ENCODE measurements at places on chromosomes 3 and 15.

- no peak for DNase-seq
Observed at GRCh38 chr3:69591164-69591736, 148.0 kb upstream of the MITF start.

DNA sequence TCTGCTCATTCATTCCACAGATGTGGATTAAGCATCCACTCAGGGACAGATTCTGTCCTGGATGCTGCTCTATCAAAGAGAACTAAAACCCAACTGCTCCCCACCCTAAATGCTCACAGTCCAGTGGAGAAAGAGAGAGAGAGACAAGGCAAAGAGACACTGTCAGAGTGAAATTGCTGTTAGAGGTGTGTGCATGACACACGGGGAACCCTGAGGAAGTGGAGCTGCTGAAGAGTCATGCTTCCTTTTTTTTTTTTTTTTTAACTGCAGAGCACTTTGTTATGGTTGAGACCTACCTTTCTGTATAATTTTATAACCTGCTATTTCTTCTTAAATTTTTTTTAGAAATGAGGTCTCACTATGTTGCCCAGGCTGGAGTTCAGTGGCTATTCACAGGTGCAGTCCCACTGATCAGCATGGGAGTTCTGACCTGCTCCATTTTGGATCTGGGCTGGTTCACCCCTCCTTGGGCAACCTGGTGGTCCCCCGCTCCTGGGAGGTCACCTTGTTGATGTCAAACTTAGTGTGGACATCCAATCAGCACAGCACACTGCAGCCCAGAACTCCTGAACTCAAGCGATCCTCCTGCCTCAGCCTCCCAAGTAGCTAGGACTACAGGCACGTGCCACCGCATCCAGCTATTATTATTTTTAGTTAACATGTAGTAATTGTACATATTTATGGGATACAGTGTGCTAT, 18.2 kb upstream of the PSTPIP1 start:
- no peak for DNase-seq

DNA sequence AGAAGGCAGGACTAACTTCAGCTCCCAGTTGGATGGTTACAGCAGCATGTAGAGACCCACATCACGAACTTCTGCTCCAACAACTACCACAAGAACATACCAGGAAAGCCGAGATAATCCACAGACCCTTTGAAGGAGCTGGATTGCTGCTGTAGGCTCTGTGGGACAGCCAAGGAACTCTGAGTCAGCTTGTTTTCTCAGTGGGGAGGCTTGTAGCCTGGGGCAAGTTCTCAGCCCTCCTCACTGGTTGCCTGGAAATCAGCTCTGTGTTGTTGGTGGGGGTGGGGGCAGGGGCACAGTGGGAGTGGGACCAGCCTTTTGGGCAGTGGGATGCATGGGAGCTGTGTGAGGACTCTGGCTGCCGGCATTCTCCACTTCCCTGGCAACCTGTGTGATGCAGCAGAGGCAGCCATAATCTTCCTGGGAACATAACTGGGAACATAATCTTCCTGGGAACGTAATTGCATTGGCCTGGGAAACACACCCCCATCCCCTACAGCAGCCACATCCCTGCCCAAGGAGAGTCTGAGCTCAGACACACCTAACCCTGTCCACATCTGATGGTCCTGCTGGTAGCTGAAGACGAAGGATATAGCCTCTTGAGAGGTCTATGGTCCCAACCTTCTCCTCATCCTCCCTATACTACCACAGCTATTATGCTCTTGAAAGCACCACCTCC, 153.1 kb downstream of the PEAK1 start:
- DNase-seq: no peak

DNA sequence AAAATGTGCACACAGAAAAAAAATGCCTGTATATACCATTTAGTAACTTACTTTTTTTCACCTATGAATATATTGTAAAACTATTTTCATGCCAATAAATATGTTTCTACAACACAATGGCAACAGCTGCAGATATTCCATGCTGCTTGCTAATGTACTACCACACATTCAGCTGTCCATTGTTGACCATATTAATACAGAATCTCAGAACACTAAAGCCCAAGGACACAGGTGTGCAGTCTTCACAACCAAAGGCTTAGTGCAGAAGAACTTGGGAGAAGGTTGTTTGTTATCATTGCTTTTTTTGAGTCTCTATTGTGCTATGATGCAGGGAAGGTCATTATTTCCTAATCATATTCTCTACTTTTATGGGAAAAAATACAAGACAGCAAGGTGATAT, 79.6 kb downstream of the DIPK2A start:
- DNase-seq: no peak

DNA sequence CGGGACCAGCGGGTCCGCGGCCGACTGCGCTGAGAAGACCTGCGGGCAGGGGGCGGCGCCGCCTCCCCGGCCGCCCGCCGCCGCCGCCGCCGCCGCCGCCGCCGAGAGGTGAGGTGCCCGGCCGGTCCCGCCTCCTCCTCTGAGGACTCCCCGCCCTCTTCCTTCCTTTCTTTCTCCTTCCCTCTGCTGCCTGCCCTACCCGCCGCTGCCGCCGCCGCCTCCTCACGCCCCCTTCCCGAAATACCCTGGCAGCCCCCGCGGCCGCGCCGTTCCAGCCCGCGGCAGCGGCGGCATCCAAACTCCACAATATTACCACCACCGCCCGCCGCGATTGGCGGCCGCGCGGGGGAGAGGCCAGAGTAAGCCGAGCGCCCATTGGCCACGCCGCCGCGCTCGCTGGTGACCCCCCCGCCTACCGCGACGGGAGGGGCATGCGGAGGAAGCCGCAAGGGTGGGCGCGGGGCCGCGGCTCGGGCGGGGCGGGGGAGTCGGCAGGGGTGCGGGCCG, 61.8 kb upstream of the ANKRD28 start:
- DNase-seq: peak; percentile 78

DNA sequence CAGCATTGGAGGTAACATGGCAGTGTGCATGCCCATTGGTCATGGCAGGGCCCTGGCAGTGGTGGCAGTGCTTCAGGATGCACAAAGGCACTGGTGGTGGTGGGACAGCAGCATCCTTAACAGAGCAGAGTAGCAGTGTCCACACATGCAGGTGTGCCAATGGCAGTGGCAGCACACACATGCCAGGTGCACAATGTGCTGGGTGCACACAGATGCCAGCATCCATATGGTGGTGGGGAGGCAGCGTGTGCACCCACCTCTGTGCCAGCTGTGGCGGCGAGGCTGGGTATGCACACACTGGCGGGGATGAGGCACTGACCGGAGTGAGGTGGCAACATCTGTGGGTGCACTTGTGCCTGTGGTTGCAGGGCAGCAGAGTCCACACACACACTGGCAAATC, 150.6 kb downstream of the SI start:
- no peak for DNase-seq

DNA sequence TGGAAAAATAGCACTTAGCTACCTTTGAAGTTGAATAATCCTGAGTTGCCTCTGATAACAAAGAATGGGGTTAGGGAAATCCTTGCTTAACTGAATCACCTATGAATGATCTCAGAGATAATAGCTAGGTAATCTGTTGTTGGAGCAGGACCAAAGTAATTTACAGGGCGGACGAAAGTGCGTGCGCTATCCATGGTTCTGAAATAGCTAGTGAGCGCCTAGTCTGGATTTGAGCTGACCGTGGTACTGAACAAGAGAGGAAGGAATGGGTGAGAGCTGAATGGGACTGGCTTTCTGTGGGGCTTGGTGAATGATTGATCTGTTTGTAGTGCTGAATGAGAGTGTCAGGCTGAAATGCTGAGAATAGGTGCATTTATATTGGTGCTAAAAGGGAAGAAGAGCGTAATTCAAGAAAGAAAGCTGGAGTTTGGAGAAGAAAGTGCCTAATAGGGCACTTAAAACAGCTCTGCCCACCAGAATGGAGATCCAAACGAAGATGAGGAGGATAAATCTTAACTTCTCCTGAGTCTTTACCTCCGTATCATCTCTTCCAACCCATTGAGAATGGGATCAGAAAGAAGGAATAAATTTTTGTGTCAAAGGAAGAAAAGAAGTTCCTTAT, 10.1 kb downstream of the SCN10A start:
- DNase-seq: no peak

GRCh38 chr3:191775451-191776233, 314.7 kb downstream of the PYDC2 start:
- DNase-seq: no peak

- DNase-seq: peak; percentile 93
Observed at GRCh38 chr3:169668957-169669741, 5.6 kb upstream of the MECOM start.

DNA sequence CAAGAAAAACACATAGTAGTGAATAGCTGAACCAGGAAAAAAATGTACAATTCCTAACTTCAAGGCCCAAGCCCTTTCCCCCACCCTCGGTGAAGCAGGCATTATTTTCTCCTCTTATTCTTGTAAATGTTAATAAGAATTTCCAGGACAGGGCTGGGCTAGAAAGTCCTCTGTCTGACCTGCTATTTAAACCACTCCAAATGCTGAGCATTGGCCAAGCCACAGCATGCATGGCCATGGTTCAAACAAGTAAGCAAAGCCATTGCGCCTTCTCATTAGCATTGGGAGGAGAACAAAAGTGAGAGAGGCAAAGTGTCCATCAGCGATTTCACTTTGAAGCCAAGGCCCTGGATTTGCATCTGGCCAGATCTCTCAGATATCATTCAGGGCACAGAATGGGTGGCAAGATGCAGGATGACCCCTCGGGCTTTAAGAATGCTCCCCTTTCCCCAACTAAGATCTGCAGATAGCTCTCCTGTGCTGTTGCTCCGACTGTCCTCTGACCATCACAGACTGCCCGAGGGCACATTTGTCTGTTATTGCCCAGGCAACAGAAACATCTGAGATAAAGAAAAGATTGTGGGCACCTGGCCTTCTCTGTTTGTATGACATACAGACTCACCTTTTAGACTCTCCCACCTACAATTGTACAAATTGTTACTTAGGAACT, 46.3 kb downstream of the CEMIP start:
- DNase-seq: peak; percentile 47

DNA sequence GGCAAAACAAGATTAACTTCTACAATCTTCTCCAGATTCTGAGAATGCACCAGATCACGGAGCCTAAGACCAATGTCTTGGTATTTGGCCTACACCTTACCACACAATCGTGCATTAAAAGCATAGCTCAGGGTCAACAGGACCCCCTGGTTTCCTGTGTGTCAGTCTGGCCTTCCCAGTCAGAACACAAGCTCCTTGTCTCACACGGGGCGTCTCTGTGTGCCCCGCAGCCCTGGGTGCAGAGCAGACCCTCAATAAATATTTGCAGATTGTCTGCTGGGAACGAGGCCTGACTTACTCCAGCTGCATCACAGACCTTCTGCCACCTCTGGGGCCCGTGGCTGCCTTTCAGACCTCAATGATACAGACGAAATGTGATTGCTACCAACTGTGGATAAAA, 82.5 kb upstream of the CTNNB1 start:
- DNase-seq: no peak

- DNase-seq: no peak
Observed at GRCh38 chr3:39577541-39577940, 110.1 kb downstream of the MOBP start.

GRCh38 chr3:140995881-140996280, 54.2 kb downstream of the SLC25A36 start:
- no peak for DNase-seq

DNA sequence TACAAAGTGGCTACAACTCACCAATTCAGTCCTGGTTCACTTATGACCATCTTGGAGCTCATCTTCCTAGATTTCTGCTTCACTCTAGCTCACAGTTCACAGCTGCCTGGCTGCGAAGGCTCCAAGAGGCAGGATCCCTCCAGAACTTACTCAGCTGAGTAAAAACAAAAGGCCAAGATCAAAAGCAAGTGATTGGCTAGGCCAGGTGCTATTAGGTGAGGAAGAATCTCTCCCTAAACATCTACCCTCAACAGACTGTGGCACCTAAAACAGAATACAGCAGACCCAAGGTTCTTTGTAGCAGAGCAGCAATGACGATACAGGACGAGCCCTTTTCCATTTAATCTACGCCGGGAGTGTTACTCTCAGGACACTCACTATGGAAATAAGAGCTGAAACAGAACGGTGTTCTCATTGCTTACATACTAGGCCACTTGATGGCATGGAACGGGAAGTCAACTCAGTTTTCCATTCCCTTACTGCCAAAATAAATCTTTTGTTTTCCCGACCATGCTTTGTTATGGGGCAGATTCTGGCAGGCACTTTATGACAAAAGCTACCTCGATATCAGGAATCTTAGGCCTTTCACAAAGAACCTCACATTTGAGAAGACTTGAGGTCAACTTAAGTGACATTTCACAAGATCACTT, 901 bp downstream of the ICE2 start:
- DNase-seq: no peak

- no peak for DNase-seq
Observed at GRCh38 chr3:37546876-37547275, 314.8 kb upstream of the CTDSPL start.

DNA sequence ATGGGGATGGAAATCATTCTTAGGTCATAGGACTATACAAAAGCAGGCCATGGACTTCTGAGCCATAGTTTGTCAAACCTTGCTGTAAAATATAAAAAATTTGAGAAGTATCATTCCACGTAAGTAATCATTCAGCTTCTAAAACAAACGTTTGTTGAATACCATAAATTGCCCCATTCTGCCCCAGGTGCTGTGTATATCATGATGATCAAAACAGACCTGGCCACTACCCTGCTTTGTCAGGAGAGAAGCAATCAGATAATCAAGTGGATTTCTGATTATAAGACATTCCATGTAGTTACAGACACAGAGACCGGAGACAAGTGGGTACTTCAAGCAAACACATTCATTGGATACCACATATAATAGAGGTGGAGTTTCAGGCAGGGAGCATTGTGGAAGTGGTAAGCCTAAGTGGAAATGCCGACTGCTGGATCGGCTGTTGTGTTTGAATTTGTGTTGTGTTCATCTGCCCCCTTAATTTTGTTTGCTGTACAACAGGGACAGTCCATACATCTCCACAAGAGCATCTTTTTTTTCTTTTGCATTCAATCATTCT, 61.7 kb downstream of the TGFBR2 start:
- DNase-seq: no peak

GRCh38 chr3:9409981-9410854, 12.8 kb downstream of the SETD5 start:
- DNase-seq: no peak

DNA sequence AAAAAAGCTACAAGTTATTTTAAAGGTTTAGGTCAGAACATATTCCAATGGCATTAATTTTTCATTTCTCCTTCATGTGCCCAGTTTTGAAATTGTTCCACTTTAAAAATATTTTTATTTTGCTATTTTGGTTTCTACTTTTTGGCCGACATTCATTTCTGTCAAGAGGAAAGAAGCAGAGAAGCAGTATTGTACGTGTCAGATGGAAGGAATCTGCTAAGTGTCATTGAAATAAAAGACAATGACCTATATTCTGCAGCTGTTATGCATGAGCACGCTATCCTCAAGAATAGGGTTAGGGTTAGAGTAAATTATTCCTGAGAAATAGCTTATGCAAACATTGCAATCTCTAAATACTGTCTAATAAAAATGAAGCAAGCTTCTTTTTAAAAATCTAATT, 941.7 kb downstream of the TUSC7 start:
- DNase-seq: no peak

DNA sequence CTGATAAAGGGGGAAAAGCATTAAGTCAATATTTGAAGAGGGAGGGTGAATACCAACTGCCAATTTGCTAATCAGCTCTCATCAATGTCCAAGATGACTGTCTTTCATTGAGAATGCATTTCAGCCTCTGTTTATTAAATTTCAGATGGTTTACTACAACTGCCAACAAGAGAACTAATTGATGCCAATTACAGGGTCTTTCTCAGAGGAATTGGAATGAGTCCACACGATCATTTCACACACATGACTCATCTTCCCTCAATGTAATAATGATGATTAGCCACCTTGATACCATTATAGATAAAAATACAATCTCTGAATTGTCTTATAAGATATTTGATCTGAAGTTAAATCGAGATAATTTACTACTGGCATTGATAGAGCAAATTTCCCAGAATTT, 1274.4 kb downstream of the ROBO2 start:
- no peak for DNase-seq

Measured in NCI-H774 (cell line).